ENCODE measurements at places on chromosomes 2 and 18.

DNA sequence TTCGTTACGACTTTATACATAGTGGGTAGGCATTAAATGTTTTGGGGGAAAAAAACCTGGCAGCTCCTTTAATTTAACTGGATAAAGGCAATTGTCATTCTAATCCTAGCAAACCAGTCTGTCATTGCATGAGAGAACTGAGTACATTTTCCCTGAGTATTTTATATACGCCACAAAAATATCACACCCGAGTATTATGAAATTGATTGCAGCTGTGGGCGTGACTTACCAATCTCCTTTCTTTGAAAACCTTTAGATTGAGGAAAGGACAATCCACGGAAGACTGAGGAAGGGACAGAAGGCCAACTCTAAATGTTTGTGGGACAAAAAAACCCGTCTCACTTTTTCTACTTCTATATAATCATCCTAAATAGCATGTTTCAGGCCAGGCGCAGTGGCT is 9.0 kb downstream of the TM4SF20 start:
- DNase-seq = no peak

DNA sequence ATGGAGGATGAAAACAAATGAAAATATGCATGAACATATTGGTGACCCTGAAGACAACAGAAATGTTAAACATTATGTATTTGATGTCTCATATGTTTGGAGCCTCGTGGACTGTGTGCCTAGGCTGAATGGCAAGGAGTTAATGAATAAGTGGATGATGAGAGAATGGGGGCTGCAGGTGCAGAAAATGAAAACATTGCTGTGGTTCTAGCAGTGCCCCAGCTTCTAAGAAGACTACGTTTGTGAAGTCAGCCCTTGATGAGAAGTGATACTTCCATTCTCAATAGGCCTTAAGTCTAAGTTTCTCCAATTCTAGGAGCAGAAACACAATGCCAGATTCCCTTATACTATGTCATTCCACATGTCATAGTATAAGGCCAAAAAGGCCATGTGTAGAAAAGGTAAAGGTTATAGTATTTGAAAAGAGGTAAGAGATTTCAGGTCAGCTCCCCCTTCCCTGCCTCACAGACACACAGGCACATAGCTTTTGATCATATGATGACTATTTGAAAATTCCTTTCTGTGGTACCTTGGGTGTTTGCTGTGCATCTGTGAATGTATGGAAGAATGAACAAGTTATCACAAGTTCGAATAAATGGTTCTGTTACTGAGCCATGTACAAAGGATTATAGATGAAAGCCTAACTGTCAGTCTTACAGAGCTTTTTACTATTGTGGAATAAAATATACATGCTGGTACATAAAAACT is 280.8 kb downstream of the SETBP1 start:
- no peak for DNase-seq

- DNase-seq = no peak
These were observed 247.6 kb downstream of the TNS1 start for GRCh38 chr2:217755027-217755745.

GRCh38 chr2:240165034-240165433 is 24.6 kb upstream of the OTOS start:
- DNase-seq = no peak

DNA sequence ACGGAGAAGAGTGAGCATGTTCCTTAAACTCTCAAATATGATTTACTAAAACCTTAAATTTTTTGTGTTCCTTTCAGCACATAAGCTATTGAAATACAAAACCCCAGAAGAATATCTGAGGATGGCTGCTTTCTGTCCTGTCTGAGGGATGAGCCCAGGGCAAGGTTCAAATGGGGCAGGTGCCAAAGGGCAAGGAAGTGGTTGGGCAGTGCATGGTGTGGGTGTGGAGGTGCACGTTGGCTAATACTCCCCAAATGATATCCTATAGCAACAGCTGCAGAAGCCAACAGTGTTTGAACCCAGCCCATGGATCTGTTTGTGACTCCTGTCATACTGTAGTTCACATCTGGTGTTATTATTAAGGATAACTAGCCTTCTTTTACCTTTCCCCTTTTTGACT is 183.0 kb downstream of the CDCA7 start:
- no peak for DNase-seq

GRCh38 chr2:28649481-28650265 is 102.0 kb upstream of the PPP1CB start:
- peak; percentile 56 for DNase-seq

GRCh38 chr2:67997528-67997900 is 65.3 kb downstream of the C1D start:
- DNase-seq = no peak

DNA sequence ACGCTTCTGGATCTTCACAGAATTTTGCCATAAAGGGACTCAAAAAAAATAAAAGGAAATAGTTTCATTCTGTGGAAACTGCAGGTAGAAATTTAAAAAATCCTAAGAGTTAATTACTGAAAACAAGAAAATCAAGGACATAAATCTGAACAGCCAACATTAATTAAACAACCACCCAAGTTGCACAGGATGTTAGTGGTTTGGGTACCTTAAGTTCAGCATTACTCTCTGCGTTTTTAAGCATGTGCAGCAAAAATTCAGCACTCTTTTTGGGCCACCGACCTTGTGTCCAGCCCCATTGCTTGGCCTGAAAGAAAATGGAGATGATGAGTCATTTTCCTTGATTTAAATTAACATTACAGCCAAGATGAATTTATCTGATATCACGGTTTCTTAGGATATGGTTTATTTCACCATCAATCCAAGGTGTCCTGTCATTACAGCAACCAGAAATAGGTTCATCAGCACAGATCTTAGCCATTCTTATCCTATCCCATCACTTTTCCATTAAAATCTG is 3.3 kb upstream of the C18orf32 start:
- DNase-seq = no peak

DNA sequence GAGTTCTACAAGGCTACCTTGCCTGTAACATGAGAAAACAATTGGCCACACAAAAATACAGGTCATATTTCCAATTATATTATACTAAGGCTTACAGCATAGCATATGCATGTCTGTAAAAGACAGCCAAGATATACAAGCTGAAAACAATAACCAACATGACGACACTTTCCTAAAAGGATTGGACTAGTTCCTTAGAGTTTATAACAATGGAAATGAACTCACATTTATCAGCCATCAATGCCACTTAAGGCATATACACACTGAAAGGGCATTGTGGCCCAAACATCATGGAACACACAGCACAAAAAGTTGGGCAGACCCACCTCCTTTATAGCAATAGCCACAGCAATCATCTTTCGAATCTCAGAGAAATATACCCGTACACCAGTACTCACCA is 52.0 kb downstream of the SLC40A1 start:
- DNase-seq = no peak

DNA sequence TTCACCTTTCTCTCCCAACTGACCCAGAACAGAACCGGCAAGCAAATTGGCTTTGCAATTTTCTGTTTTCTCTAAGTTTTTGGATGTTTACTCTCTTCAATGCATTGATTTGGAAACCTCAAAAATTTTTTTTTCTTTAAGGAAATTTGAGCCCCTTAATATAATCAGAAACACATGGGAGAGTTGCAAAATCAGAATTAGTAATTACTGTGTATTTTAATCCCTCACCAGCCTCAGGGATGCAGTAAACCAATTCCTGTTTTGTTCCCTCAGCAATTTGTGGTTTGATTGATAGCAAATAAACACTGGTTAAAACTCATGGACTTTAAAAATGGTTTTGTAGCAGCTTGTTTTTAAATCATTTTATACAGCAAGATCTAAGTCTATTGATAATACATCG is 281.5 kb downstream of the NEDD4L start:
- DNase-seq = no peak

DNA sequence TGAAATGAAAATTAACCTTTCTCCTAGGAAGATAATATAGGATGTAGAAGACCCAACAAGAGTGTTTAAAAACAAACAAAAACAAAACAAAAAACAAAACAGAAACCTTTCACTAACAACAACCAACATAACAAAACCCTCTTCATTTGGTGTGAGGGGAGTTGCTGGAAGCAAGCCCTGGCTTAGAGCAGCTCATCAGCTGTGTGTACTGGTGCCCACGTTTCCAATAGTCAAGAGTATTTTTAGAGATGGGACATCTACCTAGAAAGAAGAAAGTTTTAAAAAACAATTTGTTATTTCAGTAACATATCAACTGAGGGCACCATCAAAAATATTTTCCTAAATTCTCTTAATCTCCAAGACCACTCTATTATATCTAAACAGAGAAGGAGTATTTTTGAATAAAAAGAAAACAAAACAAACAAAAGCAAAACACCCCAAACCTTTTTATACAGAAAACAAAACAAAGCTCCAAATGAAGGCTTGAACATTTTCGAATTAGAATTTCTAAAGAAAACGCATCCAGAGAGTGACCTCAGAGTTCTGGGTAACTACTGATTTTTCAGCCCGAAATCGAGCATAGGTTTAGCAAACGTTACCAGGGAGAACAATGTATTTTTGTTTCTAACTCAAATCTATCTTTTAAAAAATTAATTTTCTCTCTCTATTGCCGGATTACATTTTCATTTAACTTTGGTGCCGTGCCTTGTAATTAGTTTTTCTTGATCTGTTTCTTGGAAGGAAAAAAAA is 134.6 kb downstream of the INSIG2 start:
- no peak for DNase-seq

- DNase-seq = no peak
These were observed 7.7 kb upstream of the ST8SIA5 start for GRCh38 chr18:46764586-46764985.

DNA sequence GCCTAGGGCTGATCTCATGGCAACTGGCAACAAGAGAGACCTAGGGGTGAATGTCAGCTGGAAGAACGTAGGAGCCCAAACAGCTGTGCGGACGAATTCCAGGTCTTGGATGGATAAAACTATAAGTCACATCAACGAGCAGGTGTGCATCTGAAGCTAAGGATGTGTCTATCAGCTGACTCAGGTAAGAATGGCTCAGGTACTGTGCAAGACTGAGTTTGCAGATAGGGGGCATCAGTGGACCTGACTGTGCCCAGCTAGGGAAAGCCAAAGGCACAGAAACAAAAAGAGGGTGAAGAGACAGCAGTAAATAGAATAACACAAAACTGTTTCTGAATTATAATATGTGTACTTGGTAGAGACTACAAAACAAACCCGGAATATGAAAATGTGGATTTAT is 357.3 kb downstream of the ZEB2 start:
- peak; percentile 53 for DNase-seq

DNA sequence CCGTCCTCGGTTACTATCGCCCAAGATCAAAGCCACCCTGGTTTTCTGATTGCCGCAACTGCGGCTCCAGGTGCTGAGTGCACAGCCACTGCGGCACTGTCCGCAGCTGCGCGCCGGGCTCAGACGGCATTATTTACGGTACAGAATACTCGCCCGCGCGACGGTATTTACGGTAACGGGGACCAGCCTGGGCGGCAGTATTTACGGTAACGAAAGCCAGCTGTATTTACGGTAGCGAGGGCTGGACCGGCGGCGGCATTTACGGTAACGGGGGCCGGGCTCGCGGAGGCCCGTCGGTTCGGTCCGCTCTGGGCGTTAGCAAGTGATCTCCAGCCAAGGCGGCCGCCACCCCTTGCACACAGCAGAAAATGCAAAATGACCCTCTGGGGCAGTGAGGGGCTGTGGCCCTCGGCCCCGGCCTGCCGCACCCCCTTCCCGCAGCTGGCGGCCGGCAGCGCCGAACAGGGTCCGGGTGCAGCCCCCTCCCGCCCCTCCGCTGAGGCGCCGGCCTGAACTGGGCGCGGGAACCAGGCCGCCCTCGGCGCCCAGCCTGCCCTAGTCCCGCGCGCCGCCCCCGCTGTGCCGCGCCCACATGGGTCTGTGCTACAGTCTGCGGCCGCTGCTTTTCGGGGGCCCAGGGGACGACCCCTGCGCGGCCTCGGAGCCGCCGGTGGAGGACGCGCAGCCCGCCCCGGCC is at the start of gene GNAL:
Gene GNAL (plus strand): TSS at position 293 of the 697 bp plus-strand sequence. CDS start 300 bp downstream, at position 593.
- peak; percentile 68 for DNase-seq

- no peak for DNase-seq
These were observed 335.0 kb upstream of the ATP5MC3 start for GRCh38 chr2:175516555-175516954.

DNA sequence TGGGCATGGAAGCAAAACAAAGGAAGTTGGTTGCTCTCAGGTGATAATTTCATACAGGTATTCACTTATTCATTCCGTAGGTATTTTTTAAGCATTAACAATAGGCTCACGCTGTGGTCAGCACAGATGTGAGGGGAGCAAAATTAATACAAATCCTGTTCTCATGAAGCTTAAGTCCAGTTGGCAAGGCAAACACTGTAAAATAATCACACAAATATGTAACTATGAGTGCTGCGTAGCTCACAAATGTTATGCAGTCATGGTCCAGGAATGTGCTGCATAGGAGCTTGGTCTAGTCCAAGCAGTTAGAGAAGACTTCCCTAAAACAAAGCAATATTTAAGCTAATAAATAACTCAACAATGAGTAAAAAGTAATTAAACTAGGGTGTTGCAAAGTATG is 23.9 kb downstream of the SP5 start:
- peak; percentile 63 for DNase-seq

DNA sequence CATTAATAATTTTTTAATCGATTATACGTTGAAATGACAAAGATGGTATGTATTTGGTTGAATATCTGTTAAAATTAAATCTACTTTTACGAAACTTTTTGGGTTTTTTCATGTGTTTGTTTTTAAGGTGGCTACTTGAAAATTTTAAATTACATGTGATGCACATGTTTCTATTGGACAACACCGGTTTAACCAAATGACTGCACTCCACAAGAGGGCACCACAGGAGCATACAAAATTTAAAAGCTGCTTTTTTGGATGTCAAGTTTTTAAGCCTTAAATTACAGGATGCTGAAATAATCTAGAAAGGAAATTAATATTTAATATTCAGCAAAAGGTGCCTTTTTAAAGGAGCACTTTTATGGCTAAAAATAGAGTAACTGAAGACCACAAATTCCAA is 98.7 kb downstream of the ACVR1 start:
- DNase-seq = peak; percentile 68

- no peak for DNase-seq
These were observed 14.9 kb upstream of the ZNF385B start for GRCh38 chr2:179876266-179876665.

DNA sequence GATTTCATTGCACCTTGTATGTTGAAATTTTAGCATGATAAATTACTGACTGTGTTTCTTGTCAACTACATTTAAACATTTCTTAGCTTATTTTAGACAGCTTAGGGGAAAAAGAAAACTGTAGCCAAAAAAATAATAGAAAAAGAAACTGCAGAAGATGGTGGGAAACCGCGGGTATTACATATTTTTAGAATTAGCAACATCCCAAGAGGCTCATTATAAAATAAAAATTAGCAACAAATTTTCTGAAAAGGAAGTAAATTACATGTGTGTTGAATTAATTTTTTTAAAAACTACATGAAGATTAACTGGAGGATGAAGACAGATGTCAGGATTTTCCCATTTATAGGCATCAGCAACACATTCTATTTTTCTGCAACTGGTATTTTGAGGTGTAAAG is 4.3 kb downstream of the PELI1 start:
- DNase-seq = no peak

GRCh38 chr2:48965204-48965603 is 189.1 kb downstream of the FSHR start:
- DNase-seq = no peak

GRCh38 chr18:63844254-63844653 is 43.3 kb upstream of the SERPINB2 start:
- peak; percentile 6 for DNase-seq

Data from Calu3 (cell line).